ENCODE measurements at places on chromosomes 13 and 19. TPM values are rescaled to one million over a fixed set of nuclear protein-coding genes. Genes with fewer than 3 reads are reported as not detected.

The ZNF177 gene
- total RNA-seq, result 0.64 TPM

The LGALS7B gene
- total RNA-seq, result not detected

The CCDC70 gene
- total RNA-seq, result 0.14 TPM

The ZNF888 gene
- total RNA-seq, result not detected

The LYPD3 gene
- 0.78 TPM for total RNA-seq

The CYP2A6 gene
- total RNA-seq, result not detected

The IZUMO2 gene
- total RNA-seq, result not detected

The IL11 gene
- total RNA-seq, result 50.0 TPM

The KLK8 gene
- not detected for total RNA-seq

The ZSCAN1 gene
- total RNA-seq, result not detected

The FFAR2 gene
- total RNA-seq, result not detected

The SOX21 gene
- total RNA-seq, result 1.3 TPM

The PKN1 gene
- total RNA-seq, result 68.9 TPM

The CYP4F2 gene
- total RNA-seq, result not detected

The AMER2 gene
- not detected for total RNA-seq

The CDC37 gene
- total RNA-seq, result 193 TPM

The TNNT1 gene
- 151 TPM for total RNA-seq
